Activated CD4-positive, alpha-beta T cell treated with anti-CD3 and anti-CD28 coated beads, Interleukin-2, amount 50 U/mL, for 48 hours (primary cell): ENCODE measurements at places on chromosomes 16 and 17.

GRCh38 chr16:24257958-24258357 lies 1.8 kb downstream of the CACNG3 start:
- DNase-seq: no peak

GRCh38 chr16:7745276-7745675 lies 412.6 kb downstream of the RBFOX1 start:
- no peak for DNase-seq

- peak; percentile 69 for DNase-seq
Measured at GRCh38 chr16:67399218-67399733, 6.0 kb upstream of the TPPP3 start.

- no peak for DNase-seq
Measured at GRCh38 chr17:75183999-75184884, 1.5 kb upstream of the SUMO2 start.

GRCh38 chr17:47352848-47353247 lies 29.1 kb downstream of the EFCAB13 start:
- DNase-seq: no peak

DNA sequence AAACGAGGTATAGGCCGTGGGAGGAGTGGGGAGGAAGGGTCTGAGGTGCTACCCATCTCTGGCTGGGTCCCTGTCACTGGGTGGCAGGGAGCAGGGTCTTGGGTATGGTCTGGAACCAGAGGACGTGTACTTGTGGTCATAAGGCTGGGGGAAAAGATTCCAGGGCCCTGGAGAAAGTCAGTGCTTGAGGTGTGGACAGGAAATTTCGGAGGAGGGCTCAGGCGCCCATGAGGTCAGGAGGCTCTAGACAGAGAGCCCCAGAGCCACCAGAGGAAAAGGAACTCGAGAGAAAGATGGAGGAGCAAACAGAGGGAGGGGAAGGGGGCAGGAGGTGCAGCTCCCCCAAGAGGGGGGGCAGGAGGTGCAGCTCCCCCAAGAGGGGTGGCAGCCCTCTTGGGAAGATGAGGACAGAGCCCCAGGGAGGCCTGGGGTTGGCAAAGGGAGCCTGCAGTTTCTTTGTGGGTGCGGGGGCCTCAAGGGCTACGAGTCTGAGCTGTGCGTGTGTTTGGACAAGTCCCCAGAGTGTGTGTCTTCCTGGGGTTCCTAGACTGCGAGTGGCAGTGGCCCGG lies 683 bp upstream of the SLC7A6 start:
- DNase-seq: no peak

GRCh38 chr17:58680038-58680369 lies 11.8 kb downstream of the TEX14 start:
- DNase-seq: no peak
